ENCODE measurements at places on chromosomes 1 and 21. TPM values are rescaled to one million over a fixed set of nuclear protein-coding genes. Genes with fewer than 3 reads are reported as not detected.

CDK11B gene
- polyA plus RNA-seq = 6.7 TPM

- no peak for DNase-seq
Measured at GRCh38 chr1:240152611-240153297, 61.1 kb downstream of the FMN2 start.

SPRR1A gene
- not detected for polyA plus RNA-seq

SHC1 gene
- polyA plus RNA-seq = 371 TPM

- DNase-seq = no peak
Measured at GRCh38 chr1:80531182-80531581, 1269.6 kb upstream of the ADGRL2 start.

GRCh38 chr1:12435639-12436344, 182.2 kb downstream of the DHRS3 start:
- no peak for DNase-seq

MYOG gene
- polyA plus RNA-seq = not detected

- no peak for DNase-seq
Measured at GRCh38 chr1:160711602-160712311, at the start of gene CD48. TSS of gene CD48 (minus strand) at chr1:160711822. CDS start at chr1:160711763, 59 bp downstream.

- no peak for DNase-seq
Measured at GRCh38 chr1:185315445-185316071, 1.5 kb downstream of the IVNS1ABP start.

EDN2 gene
- 0.19 TPM for polyA plus RNA-seq

DNA sequence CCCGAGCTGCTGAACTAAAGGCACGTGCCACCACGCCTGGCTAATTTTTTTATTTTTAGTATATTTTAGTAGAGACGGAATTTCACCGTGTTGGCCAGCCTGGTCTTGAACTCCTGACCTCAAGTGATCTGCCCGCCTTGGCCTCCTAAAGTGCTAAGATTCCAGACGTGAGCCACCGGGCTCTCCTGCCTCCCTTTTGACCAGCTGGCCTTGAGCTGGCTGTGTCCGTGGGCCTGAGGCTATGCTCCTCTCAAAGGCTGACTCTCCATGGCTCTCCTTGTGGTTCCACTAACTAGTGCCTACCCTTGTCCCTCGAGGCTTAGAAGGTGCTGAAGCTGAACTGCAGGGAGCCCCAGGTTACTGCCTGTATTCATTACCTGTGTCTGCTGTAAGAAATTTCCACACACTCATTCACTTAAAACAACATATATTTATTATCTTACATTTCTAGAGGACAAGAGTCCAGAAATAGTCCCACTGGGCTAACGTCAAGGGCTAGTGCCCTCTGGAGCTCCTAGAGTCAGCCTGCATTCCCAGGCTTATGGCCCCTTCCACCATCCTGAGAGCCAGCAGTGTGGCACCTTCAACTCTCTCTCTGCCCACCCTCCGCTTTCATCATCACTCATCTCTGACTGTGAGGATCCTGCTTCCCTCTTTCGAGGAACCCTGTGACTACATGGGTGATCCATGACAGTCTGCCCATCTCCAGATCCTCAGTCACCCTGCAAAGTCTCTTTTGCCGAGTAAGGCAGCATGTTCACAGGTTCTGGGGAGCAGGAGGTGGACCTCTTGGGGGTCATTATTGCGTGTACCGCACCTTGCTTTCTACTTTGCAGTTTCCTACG, 34.9 kb downstream of the ETS2 start:
- DNase-seq = no peak

CALML6 gene
- polyA plus RNA-seq = 0.21 TPM

CFHR3 gene
- not detected for polyA plus RNA-seq

PIGR gene
- polyA plus RNA-seq = not detected

- DNase-seq = no peak
Measured at GRCh38 chr1:51907079-51907702, 28.7 kb upstream of the NRDC start.

TBCE gene
- 36.5 TPM for polyA plus RNA-seq

GRCh38 chr1:224594851-224595250, 21.3 kb upstream of the CNIH3 start:
- DNase-seq = no peak

- DNase-seq = no peak
Measured at GRCh38 chr1:31297277-31298247, 730 bp downstream of the ZCCHC17 start.

DNA sequence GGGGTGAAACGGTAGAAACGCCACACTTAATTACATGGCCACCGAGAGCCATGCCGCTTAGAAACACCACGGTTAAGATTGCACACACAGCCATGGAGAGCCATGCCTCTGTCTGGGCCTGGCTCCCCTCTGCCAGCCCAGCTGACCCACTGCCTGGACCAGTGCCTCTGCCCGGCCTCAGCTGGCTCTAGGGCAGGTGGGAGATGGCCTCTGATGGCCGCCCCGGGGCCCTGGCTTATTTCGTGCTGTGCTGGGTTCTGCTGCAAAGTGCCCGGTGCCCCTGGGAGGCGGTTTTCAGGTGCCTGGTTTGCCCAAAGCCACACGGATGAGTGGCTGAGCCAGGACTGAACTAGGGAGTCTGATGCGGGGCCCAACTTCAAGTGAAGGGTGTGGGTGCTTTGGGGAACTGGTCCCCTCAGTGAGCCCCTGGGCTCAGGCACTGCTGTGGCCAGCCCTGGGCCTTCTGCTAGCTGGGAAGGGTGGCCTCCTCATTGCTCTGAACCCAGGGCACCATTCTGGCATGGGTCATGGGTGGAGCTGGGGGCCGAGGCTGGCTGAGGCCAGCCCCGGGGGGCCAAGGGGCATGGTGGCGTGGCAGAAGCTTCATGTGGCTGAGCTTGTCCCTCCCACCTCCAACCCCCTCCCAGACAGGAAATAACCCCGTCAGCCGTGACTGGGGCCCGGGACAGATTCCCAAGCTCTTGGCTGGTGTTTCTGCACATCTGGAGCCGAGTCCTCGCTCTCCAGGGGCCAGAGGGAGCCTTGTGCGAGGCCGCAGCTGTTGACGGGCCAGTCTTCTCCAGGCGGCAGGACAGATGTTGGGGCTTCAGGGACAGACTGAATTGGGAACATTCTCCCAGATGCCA, 1.9 kb upstream of the GPR153 start:
- DNase-seq = no peak

- DNase-seq = no peak
Measured at GRCh38 chr1:93681101-93681988, at the start of gene BCAR3. TSS of gene BCAR3 (minus strand) at chr1:93681837. CDS start at chr1:93674930, 6,907 bp downstream.

SPRR2D gene
- polyA plus RNA-seq = not detected

DNA sequence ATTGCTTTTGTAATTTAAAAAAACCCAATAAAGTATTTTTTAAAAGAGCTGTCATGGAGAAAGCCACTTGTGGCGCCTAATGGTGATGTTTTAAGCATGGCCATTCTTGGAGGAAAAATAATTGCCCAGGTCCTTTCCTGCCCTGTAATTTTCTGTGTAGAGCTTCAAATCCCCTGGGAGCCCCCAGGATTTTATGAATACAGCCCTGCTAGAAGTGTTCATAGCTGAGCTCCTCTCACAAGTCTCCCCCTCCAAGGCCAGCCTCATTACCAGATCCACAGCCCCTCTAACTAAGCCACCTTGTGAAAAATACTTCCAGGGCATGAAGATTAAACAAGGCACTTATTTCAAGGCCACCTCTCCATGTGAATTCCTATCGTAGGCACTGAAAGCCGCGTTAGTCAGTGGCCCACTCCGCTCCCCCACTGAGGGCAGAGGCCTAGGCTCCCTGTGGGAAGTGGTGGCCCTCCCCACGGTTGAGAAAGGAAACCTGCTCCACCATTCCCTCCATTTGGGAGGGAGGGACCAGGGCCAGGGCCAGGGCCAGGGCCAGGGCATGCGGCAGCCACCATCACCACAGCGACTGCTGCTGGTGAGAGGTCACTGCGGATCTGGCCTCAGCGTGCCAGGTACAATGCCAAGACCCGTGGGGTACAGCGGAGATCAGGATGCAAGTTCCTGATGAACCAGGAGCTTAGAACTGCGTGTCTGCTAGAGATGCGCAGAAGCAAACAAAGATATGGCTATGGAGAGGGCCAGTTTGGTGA, 83.1 kb downstream of the KCNN3 start:
- DNase-seq = no peak

TFF3 gene
- not detected for polyA plus RNA-seq

- no peak for DNase-seq
Measured at GRCh38 chr1:21638531-21639341, 30.4 kb downstream of the RAP1GAP start.

IGSF21 gene
- not detected for polyA plus RNA-seq
